GF-D8 (cell line): ENCODE measurements at places on chromosomes 3 and 15.
A peak's percentile ranks its signal among the peaks of the same experiment; 100 is the strongest.

GRCh38 chr3:57832900-57833313 lies 76.8 kb downstream of the SLMAP start:
- no peak for DNase-seq

- DNase-seq = no peak
These were observed 229.2 kb upstream of the LRTM1 start for GRCh38 chr3:55156851-55157650.

- no peak for DNase-seq
These were observed 8.0 kb upstream of the KBTBD8 start for GRCh38 chr3:66989860-66990696.

GRCh38 chr15:67216859-67217258 lies 37.6 kb downstream of the AAGAB start:
- DNase-seq = no peak

DNA sequence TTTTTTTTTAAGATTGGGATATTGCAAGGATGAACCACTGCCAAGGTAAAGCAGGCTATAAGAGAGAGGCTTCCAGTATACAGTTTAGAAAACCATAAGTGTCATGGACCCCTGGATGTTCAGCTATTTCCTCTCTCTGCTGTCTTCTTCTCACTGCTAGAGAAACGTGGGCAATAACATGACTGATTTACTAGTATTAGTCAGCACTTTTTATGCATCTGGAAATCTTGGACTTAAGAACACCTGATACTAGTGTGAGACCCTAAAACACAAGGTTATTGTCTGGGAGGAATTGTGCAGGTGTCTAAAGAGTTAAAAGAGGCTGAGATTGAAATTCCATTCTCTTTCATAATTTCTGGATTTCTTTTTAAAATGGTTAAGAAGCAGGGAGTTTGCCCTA lies 460.6 kb upstream of the MCTP2 start:
- DNase-seq = no peak

DNA sequence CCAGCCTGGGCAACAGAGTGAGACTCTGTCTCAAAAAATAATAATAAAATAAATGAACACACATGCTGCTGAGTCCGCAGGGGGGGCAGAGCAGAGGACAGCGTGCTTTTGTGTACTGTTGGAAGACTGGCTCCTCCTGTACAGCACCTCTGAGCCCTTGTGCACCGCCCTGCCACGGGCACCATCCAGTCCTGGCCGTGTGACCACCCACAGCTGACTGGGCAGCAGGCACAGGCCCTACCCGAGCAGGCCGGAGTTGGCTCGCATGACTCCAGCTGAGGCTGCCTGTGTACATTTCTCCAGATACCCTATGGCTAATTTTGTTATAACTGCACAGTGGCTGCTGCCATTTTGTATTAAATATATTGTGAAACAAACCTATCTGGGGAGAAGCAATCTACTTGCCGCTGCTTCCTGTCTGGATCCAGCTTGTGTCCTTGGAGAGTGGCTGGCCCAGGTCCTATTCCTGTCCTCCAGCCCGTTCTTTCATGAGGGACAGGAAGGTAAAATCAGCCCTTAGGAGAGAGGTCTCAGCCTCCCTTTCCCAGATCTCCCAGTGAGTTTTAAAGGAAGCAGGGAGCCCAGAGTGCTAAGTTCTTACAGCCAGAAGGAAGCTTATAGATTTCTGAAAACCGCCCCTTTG lies 14.6 kb downstream of the IVD start:
- DNase-seq = no peak

GRCh38 chr3:124691599-124691998 lies 38.7 kb upstream of the UMPS start:
- no peak for DNase-seq

DNA sequence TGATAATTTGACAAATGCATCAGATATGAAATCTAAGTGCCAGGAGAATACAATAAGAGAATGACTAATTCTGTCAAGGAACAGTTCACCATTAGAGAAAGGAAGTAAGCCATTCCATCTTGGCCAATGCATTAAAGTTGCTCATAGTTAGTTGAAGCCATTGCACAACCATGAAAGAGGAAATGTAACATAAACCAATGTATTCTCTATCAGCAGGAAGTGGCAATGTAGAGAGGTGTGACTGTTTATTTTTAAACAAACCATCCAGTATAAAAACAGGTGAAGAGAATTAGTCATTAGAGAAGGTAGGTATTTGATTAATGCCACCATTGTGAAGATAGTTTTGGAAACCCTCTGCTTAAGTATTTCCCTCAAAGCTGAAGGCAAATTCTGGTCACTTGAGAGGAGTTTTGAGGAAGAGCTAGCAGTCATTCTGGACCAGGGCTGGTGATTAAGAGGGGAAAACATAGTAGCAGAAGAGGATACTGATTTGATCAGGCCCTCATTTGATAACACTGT lies 10.7 kb upstream of the ANXA2 start:
- DNase-seq = peak; percentile 4

DNA sequence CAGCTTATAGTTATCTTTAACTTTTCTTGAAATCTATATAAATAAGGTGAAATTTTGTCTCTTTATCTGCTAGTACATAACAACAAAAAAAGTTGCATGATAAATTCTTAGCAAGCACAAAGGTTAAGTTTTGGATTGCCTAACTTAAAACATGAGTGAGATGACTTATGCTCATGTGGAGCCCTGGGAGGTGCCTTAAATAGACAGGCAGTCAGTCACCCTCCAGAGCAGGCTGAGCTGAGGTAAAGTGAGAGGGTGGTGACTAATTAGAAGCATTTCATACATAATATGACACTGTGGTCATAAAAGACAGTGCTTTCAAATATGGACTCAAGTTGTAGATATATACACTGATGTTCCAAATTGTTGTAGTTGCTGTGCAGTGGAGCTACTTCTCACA lies 14.6 kb upstream of the MME start:
- no peak for DNase-seq

DNA sequence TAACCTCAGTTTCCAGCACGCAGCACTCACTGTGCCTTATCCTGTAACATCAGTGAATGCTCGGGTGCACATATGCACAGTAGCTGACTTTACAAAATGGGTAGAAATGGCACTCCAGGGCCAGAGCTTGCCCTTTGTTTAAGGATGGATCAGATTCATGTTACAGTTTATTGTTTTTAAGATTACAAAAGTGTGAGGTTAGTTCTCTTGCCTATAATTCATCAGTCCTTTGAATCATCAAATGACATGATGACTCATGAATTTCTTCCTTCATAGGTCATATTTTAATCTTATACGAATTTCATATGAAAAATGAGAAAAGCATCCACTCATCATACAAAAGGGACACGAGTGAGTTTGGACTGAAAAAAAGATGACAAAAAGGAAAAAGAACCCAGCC lies 545.3 kb downstream of the GBE1 start:
- DNase-seq = no peak

- no peak for DNase-seq
These were observed 24.1 kb upstream of the MRPS22 start for GRCh38 chr3:139319428-139320402.

GRCh38 chr3:178525251-178525650 lies 11.0 kb upstream of the KCNMB2 start:
- no peak for DNase-seq
